Renal cortical epithelial cell (primary cell): ENCODE measurements at places on chromosomes 4 and X.

- DNase-seq, result no peak
Observed at GRCh38 chrX:133563705-133564104, 148.4 kb upstream of the GPC4 start.

GRCh38 chrX:9466124-9466495 is 1.3 kb downstream of the TBL1X start:
- no peak for DNase-seq

DNA sequence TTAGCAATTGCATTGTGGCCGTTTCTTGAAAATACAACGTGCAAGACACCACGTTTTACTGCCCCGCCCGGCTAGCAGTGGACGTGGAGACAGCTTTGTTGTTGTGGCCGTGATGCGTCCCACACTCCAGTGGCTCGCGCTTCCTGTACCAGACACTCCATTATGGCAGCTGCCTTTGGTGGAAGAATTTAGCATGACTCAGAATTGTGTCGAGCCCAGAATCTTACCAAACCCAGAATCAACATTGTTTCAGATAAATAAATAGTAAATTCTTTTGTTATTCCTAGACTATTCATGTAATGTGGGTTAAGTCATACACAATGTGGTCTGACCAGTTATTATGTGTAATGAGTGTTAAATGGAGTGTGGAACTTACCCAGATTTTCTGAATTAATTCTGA is 25.3 kb upstream of the S100P start:
- peak; percentile 93 for DNase-seq

GRCh38 chrX:120839491-120839890 is 36.2 kb downstream of the CT47B1 start:
- peak; percentile 55 for DNase-seq

DNA sequence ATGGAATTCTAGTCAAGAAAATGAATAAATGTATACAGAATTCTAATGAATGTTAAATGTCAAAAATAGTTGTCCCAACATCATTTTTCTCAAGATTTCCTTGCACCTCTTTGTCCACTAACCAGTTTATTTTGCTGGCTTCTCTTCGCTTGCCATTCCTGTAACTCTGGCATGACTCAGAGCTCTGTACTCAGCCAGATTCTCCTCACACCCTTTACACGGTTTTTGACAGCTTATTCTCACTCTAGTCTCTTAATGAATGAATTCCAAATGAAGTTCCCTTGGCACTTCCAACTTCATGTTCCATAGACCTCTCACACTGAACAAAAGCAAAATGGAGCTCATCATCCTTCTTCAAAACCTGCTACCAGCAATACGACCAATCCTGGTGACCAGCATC is 419.3 kb upstream of the SLIT2 start:
- no peak for DNase-seq

- no peak for DNase-seq
Observed at GRCh38 chr4:71232056-71232430, 106.8 kb upstream of the SLC4A4 start.

- no peak for DNase-seq
Observed at GRCh38 chr4:24589448-24589847, 5.1 kb upstream of the DHX15 start.

- DNase-seq, result no peak
Observed at GRCh38 chr4:112858751-112859150, 190.7 kb upstream of the ANK2 start.

DNA sequence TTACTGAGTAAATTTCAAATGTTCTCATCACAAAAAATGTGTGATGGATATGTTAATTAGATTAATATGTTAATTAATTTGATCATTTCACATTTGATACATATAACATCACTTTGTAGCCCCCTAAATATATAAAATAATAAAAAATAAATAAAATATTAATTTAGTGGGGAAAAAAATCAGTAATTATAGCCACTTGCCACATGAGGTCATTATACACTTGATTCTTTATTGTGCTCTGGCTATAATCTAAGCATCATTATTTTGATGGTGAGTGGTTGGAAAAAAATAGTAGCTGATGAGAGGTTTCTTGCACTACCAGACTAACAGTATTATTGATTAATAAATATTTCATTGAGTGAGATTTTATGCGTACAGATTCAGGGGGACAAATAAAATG is 57.4 kb downstream of the DCK start:
- DNase-seq, result no peak

DNA sequence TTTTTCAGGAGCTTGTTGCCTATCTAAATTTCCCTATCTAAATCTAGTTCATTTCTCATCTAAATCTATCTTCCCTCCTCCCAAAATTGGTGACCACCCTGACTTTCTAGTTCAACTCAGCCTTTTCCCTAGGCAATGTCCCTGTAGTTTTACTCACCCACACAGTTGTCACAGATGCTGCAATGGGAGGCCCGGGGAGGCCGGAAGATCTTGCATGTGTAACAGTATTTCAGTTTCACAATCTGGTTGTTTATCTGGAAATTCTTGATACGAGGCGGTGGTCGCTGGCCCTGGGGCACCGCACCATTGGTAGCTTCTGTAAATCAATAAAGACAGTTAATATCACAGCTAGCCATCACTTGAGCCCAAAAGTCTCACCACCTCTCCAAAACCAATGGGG is 20.2 kb downstream of the ZDHHC9 start:
- DNase-seq, result no peak

- peak; percentile 44 for DNase-seq
Observed at GRCh38 chr4:74794382-74795010, at the start of gene BTC. Gene BTC, minus strand, starts transcription at chr4:74794523. Its CDS starts 198 bp downstream, at chr4:74794325.

GRCh38 chr4:85808864-85809263 is 333.9 kb downstream of the ARHGAP24 start:
- no peak for DNase-seq

DNA sequence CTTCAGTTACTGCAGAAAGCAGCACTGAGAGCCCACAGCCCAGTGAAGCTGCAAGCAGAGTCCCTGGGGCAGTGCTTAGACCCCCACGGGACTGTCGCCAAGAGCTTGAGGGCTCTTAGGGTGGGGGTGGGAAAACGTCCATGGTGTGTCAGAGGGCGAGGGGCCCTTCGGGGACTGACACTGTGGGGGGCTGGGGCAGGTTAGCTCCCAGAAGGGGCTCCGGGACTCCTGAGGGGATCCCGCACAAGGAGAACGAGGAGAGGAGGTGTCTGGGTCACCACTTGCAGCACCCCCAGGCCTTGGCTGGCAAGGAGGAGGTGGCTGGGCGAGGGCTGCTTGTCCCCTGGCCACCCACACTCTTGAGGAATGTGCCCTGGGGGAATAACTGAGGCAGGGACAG is 20.8 kb downstream of the NAT8L start:
- DNase-seq, result no peak

DNA sequence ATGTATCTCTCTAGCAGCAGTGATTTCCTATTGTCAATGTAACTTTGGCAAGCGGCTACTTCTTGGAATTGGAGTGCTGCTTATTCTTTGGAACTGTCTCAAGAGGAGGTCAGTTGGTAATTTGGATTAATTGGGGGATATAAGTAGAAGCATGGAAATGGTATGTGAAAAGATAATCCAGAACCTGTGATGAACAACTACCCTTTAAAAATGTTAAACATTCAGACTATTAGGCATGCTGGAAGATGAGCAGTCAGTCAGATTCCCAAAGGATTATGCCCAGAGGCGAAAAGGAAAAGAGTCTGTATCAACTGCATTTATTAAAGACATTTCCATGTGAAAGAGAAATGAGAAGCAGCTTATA is 62.5 kb downstream of the SEC24D start:
- no peak for DNase-seq

DNA sequence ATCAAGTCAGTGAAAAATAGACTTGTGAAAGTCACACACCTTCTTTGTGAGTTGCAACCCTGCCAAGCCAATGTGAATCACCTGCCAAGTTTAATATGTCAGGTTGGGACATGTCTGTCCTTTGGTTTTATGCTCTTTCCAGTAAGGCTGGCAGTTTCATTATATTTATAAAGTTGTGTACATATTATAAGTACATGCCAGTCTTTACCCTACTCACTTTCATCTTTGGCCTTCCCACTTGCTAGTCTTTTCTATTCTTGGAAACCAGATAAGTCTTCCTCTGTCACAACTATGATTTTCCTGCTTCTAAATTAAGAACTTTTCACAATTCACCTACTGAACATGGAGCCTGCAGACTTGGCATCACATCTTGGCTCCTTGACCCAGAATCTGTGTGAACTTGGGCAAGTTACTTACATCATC is 680.7 kb upstream of the BOD1L1 start:
- no peak for DNase-seq

DNA sequence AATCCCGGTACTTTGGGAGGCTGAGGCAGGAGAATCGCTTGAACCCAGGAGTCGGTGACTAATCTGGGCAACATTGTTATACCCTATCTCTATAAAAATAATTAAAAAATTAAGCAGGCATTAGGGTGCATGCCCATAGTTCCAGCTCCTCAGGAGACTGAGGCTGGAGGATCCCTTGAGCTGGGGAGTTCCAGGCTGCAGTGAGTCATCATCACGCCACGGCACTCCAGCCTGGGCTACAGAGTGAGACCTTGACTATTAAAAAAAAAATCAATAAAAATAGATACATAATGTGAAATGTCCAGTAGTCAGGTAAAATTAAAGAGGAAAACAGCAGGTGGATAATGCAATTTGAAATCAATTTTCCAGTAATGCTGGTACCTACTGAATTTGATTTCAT is 14.6 kb downstream of the ADGRL3 start:
- DNase-seq, result no peak

DNA sequence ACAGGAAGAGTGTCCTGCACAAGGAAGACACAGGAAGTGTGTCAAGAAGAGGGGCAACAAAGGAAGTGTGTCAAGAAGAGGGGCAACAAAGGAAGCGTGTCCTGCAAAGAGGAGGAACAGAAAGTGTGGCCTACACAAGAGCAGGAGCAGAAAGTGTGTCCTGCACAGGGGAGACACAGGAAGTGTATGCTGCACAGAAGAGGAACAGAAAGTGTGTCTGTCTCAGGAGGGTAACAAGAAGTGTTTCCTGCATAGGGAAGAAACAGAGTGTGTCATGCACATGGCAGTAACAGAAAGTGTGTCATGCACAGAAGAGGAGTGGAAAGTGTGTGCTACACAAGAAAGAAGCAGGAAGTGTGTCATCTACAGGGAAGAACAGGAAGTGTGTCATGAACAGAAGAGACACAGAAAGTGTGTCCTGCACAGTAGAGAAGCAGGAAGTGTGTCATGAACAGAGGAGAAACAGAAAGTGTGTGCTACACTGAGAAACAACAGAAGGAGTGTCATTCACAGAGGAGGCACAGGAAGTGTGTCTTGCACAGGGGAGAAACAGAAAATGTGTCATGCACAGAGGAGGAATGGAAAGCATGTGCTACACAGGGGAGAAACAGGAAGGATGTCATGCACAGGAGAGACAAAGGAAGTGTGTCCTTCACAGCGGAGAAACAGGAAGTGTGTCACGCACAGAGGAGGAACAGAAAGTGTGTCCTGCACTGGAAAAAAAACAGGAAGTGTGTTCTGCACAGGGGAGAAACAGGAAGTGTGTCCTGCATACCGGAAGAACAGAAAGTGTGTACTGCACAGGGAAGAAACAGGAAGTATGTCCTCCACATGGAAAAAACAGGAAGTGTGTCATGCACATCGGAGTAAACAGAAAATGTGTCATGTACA is 526.4 kb upstream of the PRKX start:
- no peak for DNase-seq

GRCh38 chrX:100969936-100970335 is 428 bp downstream of the ARL13A start:
- no peak for DNase-seq

DNA sequence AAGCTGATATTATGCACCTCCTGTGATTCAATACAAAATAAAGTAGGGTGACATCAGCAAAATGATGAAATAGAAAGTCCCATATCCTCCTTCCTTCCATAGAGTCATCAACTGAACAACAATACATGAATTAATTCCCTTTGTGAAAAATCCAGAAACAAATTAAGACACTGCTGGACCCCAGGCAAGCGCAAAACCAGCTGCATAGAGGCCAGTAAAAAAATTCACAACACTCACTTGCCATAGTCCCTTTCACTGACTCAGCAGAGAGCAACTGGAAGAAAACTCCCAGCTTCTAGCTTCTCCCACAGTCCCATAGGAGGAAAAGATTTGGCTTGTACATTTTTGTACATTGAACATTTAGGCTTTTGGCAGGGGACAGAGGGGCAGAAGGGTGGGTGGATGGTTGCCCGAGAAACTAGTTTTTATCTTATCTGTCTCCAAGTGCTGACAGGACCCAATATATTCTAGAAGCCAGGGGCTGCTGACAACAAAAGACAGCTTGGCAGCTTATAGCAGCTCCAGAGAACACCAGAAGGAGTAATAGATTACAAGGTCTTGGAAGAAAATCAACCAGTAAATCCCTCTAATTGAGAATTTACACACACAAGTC is 124.6 kb downstream of the NDST3 start:
- no peak for DNase-seq

DNA sequence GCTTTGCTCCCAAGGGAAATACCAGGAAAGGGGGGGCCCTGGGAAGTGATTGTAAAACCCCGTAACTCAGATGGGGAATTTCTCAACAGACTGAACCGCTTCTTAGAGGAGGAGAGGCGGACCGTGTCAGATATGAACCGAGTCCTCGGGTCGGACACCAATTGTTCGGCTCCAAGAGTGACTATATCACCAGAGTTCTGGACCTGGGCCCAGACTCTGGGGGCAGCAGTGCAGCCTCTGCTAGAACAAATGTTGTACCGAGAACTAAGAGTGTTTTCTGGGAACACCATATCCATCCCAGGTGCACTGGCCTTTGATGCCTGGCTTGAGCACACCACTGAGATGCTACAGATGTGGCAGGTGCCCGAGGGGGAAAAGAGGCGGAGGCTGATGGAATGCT is 1.0 kb downstream of the PNMA3 start:
- no peak for DNase-seq

GRCh38 chr4:113071274-113071673 is 21.8 kb downstream of the ANK2 start:
- DNase-seq, result no peak

GRCh38 chrX:153828723-153829548 is 1.4 kb downstream of the PDZD4 start:
- DNase-seq, result no peak

DNA sequence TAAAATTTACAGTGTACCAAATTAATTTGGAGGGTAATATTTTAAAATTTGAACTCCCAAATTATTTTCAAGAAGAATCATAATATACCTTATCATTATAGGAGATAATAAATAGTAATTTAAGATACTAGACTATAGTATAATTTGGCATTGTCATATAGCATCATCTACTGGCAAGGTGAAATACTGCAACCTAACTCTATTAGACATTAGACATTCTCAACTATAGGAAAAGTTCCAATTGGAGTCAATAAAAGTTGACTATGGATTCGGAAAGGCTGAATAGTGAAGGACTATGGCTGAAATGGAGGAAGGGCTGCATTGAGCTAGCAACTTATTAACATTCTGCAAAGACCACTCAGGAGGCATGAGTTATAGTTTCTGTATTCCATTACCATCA is 113.0 kb downstream of the PRDM5 start:
- no peak for DNase-seq

GRCh38 chrX:10514891-10515290 is 105.5 kb downstream of the MID1 start:
- no peak for DNase-seq

DNA sequence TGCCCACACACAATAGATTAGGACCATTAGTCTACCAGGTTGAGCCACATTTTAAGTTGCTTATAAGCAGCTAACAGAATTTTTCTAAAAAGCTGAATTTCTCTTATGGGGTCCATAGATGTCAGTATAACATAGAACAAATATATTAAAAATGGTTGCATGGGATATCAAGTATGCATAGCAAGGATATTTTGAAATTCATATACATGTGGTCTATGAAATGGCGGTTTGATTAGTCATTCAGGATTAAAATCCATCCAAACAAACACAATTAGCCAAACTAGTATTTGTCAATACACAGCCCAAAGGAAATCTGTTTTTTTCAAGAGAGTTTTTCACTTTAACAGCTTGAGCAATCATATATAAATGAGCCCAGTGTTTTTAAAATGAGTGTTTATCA is 33.5 kb upstream of the AMOT start:
- no peak for DNase-seq
